ENCODE measurements at places on chromosomes 12 and 14.

DNA sequence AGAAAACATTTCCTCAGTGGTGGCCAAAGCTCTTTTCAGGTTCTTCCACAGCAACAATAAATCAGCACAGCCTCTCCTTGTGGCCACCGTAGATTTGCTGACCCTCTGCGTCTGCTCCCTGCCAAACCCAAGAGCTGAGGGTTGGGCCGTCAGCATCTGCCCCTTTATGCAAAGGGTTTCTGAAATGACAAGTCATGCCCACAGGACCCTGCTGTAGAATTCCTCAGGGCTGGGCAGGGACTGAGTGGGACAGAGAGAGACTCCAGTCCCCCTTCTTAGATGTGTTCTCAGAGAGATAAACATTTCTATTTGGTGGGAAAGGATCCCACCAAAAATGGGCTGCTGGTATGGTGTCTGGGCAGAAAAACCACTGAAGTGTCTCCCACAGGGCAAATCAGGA, 233.0 kb upstream of the PLXNC1 start:
- DNase-seq, result no peak

DNA sequence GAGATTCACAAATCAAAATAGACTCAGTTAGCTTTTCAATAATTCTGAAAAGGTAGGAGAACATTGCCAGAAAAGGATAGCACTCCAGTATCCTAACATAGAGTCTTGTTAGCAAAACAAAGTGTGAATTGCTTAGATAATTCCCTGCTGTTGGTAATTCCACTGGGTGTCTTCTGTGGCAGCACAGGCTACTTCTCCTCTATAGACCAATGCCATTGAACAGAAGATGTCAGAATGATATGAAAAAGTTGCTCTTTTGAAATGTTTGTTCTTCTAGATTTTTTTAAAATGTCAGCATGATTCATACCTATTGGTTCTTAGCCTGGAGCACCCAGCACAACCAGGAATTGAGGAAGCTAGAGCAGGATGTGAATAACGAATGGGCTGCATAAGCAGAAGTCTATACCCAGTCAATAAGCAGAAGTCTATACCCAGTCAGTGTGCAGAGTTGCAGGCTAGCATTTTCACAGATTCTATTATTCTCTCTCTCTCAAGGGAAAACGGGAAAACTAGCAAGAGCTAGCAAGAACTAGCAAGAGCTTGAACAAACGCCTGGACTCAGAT, 112.8 kb downstream of the SYT1 start:
- no peak for DNase-seq

GRCh38 chr14:104157016-104157928, 18.9 kb downstream of the KIF26A start:
- DNase-seq, result no peak

GRCh38 chr12:76964784-76965571, 86.2 kb upstream of the CSRP2 start:
- no peak for DNase-seq

GRCh38 chr14:75990297-75990696, 4.7 kb downstream of the IFT43 start:
- no peak for DNase-seq

DNA sequence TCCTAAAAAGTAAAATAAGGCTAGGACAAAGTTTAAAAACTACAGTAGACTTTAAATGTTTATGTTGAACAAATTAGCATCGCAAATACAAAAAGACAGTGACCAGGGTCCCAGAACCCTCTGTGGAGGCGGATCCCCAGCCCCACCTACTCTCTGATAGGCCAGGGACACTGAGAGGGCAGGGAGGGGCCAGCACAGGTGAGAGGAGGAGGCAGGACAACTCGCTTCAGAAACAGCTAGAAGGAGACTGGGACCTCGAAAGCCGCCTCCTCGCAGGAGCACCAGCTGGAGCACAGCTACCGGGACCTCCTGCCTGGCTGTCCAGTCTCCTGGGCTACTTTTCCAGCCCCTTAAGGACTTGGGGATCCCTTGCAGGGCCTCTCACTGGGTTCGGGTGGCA, 992 bp downstream of the DNAH10 start:
- no peak for DNase-seq

DNA sequence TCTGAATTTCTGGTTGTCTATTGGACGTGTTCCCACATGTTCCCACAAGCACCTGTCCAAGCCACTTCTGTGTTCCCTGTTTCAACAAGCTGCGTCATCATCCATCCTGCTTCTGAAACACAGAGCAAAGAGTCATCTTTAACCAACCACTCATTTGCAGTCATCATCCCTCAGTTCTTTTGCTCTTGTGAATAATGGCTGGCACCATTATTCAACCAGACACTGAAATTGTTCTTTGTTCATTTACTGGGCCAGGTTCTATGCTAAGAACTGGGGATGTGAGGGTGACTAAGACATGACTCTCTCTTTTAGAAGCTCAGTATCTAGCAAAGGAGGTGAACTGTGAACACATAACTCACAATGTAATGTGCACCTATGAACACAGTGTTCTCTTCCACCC, 40.7 kb upstream of the ANO4 start:
- DNase-seq, result no peak

GRCh38 chr14:49892301-49892635, 614 bp upstream of the ARF6 start:
- DNase-seq, result no peak

DNA sequence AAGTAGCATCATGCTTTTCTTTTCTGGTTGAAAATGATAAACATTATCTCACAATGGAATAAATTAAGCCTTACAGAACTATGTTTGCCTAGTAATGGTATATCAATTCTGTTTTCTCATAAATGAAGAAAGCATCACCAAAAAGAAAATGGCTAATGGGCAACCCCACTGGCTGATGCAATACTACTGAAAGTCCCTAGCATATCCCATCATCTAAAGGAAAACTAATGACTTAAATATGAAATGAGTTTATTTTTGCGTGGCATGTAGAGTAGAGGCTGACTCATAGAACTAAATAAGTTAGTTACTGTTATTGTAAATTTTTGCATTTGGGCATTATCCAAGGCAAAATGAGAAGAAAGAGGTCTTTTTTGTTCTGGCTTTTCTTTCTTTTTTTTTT, 1156.3 kb upstream of the SEL1L start:
- DNase-seq, result no peak

- DNase-seq, result no peak
These were observed at the start of gene RDH5 for GRCh38 chr12:55720071-55720564. RDH5 (plus strand) TSS chr12:55720393; CDS start chr12:55721185, 792 bp downstream.

GRCh38 chr12:64681200-64682052, 71.1 kb downstream of the RASSF3 start:
- no peak for DNase-seq

GRCh38 chr14:80948291-80948690, 6.8 kb upstream of the CEP128 start:
- no peak for DNase-seq

DNA sequence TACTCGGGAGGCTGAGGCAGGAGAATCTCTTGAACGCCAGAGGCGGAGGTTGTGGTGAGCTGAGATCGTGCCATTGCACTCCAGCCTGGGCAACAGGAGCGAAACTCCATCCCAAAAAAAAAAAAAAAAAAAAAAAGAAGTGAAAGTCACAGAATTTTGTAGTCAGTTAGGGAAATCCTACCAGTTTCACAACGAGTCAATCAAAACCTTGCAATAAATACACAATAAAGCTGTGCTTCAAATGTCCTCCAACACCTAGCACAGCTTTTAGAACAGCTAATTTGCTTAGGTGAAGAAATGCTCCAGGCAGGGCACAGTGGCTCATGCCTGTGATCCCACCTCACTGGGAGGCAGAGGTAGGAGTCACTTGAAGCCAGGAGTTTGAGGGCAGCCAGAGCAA, 112.8 kb upstream of the ATF7IP start:
- no peak for DNase-seq
